A673 (cell line): ENCODE measurements at places on chromosomes 4 and X. TPM values are rescaled to one million over a fixed set of nuclear protein-coding genes. Genes with fewer than 3 reads are reported as not detected.

NHS gene
- total RNA-seq = 0.13 and 0.37 TPM in 2 replicates

DNA sequence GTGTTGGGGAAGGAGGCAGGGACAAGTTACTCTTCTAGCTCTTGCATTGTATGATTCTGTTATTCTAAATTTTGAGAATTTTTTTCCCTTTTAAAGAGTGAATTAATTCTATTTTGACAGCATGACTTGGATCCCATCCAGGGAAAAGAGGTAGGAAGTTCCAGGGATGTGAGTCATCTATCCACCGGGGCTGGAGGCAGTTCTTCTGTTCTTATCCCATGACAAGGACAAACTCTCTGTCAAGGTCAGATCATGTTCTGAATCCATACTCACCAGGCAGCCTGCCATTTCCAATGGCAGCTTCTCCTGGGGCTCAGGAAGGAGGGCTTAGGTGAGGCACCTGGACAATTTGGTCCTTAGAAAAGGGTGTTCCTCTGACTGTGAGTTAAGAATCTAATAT is 132.0 kb upstream of the MED14 start:
- no peaks in the 10 kb centered on the region for H3K27me3 ChIP-seq
- H3K4me3 ChIP-seq = no peak overlapping the region
- no peaks in the 10 kb centered on the region for H3K36me3 ChIP-seq
- DNase-seq = peak; percentile 40
- no peak overlapping the region for H3K27ac ChIP-seq

- no peaks in the 10 kb centered on the region for H3K27me3 ChIP-seq
- H3K36me3 ChIP-seq = no peaks in the 10 kb centered on the region
- H3K4me3 ChIP-seq = no peak overlapping the region
- DNase-seq = no peak
Measured at GRCh38 chrX:33195698-33196097, 15.7 kb downstream of the DMD start.

DNA sequence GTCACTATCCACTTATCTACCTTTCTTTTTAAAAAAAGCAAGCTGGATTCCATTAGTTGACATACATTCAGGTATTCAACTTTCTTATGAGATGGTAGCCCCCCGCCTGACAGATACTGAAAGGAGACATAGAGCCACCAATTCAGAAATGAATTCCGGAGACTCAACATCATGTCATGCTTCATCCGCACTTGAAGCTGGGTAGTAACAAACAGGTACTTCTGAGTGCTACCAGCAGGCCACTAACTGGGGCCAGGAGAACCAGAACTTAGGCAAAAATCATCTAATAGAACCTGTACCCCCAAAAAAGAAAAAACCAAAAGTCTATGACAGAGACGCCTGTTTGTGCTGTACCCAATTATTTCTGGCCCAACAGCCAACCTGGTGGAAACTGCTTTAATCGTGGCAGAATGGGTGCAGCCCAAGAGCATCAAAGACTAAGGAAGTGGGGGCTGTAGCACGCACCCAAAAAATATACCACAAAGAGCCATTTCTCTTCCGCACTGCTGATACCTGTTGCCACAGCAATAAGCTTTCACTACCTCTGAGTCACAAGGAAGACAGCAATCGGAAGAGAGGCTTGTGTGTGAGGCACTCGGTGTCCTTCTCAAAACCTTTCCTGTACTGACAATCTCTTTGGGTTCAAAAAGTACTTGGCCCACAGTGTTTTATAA is 84.8 kb downstream of the AFAP1 start:
- peaks cover 19% of the 10 kb centered on the region for H3K36me3 ChIP-seq
- H3K4me3 ChIP-seq = no peak overlapping the region
- no peak for DNase-seq
- peaks cover 33% of the 10 kb centered on the region for H3K4me1 ChIP-seq
- H3K27me3 ChIP-seq = no peaks in the 10 kb centered on the region

ARMCX2 gene
- total RNA-seq = 53.9 and 58.8 TPM in 2 replicates

- H3K4me3 ChIP-seq = no peak overlapping the region
- H3K4me1 ChIP-seq = no peaks in the 10 kb centered on the region
- H3K27ac ChIP-seq = no peak overlapping the region
- H3K27me3 ChIP-seq = no peaks in the 10 kb centered on the region
- peak; percentile 46 for DNase-seq
Measured at GRCh38 chr4:70183168-70183939, 12.2 kb upstream of the ODAM start.

DNA sequence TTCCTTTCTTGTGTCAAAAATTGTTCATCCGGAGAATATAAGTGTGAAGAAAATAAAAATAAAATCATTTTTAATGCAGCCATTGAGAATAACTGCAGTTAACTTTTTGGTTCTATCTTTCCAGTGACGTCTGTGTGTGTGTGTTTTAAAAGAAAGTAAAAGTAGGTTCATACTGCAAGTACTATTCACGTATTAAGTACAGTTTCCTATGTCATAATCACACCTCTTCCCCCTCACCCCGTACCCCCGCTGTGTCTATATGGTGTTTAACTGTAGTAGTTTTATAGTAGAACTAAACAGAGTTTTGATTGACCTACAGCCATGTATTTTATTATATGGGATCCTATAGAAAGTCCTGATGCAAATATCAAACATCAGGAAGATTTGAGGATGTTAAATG is 78.5 kb upstream of the CLCN4 start:
- H3K4me3 ChIP-seq = no peak overlapping the region
- H3K4me1 ChIP-seq = peaks cover 7% of the 10 kb centered on the region
- H3K27me3 ChIP-seq = no peaks in the 10 kb centered on the region
- H3K27ac ChIP-seq = no peak overlapping the region
- no peaks in the 10 kb centered on the region for H3K36me3 ChIP-seq
- no peak for DNase-seq

DNA sequence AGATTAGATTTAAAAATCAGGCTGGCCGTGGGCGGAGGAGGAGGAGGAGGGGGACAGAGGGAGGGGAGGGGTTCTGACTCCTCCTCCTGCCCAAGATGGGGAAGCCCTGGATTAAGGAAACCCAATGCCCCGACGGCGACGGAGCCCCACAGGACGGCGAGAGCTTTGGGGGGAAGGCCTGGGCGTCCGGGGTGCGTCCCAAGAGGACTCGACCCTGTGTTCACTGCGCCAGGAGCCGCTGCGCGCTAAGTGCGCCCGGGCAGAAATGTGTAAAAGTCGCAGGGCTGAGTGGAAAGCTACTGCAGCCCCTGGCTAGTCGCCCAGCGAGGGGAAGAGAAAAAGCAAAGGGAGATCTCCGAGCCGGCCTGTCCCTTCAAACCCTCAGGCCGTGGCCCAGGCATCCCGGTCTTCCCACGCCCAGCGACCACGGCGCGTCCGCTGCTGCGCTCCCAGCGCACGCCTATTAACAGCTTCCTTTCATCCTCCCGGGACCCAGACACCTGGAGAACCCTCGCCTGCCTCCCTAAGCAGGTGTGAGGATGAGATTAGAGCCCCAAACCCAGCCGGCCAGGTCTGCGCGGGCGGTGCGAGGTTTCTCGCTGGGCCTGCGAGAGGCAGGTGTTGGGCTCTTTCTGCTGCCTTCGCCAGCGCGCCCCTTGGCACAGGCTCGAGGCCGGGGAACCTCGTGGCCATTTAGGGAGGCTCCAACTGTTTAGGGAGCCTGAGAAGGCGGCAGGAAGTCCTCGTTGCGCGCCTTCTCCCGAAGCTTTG is 1.4 kb upstream of the RPS6KA3 start:
- no peaks in the 10 kb centered on the region for H3K36me3 ChIP-seq
- peak overlapping the region; percentile 75 for H3K4me3 ChIP-seq
- no peak overlapping the region for H3K27ac ChIP-seq
- H3K27me3 ChIP-seq = peaks cover 8% of the 10 kb centered on the region
- DNase-seq = peak; percentile 27

DNA sequence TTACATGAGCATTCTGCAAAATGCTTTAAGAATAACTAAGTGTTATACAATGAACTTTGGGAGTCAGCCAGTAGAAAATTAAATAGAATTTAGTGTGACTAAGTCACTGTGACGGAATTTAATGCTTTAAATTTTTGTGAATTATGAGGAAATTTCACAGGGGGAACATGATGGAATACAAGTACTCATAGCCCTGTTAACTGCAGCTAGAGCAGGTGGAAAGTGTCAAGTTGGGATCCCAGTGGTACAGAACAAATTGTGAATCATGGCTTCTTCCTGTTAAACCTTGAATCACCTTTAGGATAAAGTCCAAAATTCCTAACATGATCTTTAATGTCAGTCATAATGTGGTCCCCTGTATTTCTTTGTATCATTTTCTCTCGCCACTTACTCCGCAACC is 212.2 kb upstream of the CENPE start:
- DNase-seq = no peak
- H3K27me3 ChIP-seq = peaks cover 30% of the 10 kb centered on the region
- H3K36me3 ChIP-seq = no peaks in the 10 kb centered on the region
- H3K4me3 ChIP-seq = no peak overlapping the region
- H3K4me1 ChIP-seq = no peaks in the 10 kb centered on the region

DNA sequence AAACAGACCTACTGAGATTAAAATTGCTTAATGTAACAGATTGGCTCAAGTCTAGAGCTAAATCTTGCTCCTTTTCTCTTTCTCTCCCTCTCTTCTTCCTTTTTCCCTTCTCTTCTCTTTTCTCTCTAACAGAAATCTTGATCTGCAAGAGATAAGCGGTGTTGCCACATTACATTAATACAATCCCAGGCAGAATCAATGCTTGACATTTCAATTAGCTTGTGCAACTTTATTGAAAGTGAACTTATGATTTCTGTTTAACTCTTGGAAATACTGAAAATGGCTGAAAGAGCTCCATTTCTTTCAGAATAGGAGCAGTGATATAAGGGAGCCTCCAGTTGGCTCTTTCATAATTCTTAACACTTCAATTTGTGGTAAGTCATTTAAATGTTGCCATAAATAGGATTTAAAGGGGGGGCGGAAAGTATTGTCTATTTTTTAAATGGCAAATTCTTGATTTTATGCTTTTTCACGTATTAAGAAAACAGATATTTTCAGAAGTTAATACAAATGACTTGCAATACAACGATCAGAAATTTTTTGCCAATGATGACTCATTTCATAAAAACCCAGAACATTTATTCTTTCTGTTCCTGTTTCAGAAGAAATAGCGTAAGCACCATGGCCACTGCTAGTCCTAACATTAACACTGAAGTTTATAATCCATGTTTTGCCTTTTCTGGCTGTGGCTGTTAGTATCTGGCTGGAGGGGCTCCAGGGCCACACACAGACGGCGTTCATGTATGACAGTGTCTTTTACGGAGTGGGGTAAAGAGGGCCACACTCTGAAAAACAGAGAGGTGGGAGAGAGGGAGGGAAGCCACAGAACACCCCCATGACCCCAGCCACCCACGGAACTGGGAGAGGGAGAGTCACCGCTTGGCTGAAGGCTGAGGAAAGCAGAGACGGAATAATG is 115.7 kb upstream of the FAT1 start:
- no peak overlapping the region for H3K27ac ChIP-seq
- DNase-seq = peak; percentile 29
- H3K4me1 ChIP-seq = peaks cover under 1% of the 10 kb centered on the region
- no peaks in the 10 kb centered on the region for H3K36me3 ChIP-seq
- H3K4me3 ChIP-seq = no peak overlapping the region

DGKK gene
- total RNA-seq = 9.6 and 10.8 TPM in 2 replicates

POF1B gene
- not detected in 2 replicates for total RNA-seq

IL2 gene
- total RNA-seq = not detected in 2 replicates

- H3K36me3 ChIP-seq = no peaks in the 10 kb centered on the region
- no peak for DNase-seq
- no peak overlapping the region for H3K27ac ChIP-seq
- no peak overlapping the region for H3K4me3 ChIP-seq
Measured at GRCh38 chr4:165308166-165308565, 19.3 kb upstream of the MSMO1 start.

GDPD2 gene
- total RNA-seq = 0.68 and 0.84 TPM in 2 replicates

LARP7 gene
- total RNA-seq = 40.6 and 40.8 TPM in 2 replicates
